G401 (cell line): ENCODE measurements at places on chromosomes 6 and 20. TPM values are rescaled to one million over a fixed set of nuclear protein-coding genes. Genes with fewer than 3 reads are reported as not detected.

DNA sequence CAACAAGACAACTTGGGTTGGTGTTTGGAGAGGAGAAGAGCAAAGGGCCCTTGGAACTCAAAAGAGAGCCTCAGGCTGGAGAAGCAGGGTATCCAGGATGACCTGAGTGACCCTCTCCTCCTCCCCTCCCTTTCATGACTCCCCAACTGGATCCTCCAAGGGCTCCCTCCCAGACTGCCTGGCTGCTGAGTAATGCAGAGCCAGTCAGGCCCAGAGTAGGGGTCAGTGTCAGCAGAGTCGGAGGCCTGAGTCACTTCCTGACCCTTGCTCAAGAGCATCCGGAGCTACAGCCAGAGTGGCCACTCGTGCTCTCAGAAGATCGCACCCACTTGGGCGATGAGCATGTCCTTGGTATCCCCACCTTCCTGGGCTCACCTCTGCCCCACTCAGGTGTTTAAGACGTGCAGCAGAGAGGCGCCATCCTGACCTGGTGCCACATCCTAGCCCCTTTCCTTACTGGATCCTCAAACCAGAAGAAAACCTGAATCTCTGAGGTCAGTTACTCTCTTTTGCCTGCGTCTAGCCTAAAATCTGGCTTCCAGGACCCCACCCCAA is 2.8 kb upstream of the MAPK13 start:
- no peak for DNase-seq

DNA sequence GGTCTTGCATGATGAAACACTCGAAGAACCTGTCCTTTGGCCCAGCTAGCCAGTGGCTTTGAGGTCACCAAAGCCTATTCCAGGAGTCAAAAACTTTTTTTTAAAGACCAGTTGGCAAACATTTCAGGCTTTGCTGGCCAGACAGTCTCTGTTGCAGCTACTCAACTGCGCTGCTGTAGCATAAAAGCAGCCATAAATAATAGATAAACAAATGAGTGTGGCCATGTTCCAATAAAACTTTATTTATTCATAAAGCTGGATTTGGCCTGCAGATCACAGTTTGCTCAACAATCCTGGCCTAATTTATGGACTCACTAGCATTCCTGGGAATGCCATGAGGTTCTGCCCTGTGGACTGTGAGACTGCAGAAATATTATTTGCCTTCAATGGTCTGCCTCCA is 68.8 kb upstream of the LTV1 start:
- DNase-seq = no peak

DNA sequence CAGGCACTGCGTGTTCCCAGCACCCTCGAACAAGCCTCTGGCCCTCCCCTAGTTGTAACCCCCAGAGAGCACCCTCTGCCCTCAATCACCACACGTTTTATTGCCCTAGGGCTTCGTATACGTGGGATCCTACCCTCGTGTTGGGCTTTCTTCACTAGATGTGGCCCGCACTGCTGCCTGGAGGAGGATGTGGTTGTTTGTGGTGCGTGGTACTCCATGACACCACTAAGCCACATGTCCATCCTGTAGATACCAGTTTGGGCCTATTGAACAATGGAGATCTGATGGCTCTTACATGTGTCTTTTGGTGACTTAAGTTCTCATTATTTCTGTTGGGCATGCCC is 17.0 kb downstream of the SLC2A4RG start:
- no peak for DNase-seq

Gene DTD1
- total RNA-seq = 110 and 135 TPM in 2 replicates

Gene TGM2
- total RNA-seq = 13.1 and 23.4 TPM in 2 replicates
